ENCODE measurements at places on chromosomes 6 and 20.

- DNase-seq: no peak
Measured at GRCh38 chr6:111258615-111259088, 171.3 kb downstream of the SLC16A10 start.

- peak; percentile 47 for DNase-seq
Measured at GRCh38 chr6:17169291-17169690, 67.4 kb downstream of the STMND1 start.

DNA sequence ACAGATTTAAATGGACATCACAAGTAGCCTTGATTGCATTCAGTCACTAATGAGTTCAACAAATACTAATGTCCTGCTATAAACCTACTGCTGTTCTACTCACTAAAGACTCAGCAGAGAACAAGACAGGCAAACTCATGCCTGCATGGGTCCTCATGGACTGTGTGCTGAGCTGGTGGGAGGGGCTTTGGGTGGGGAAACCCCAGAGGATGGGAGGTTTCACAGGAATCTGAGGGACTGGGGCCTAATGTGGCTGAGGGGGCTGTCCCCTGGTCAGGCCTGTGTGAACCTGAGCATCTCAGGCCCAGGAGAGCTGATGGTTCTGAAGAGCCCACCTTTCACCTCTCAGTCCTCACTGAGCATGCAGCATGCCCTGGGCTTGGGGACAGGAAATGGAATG, 1.4 kb downstream of the CST8 start:
- DNase-seq: no peak

GRCh38 chr6:144849920-144850319, 564.8 kb downstream of the UTRN start:
- DNase-seq: no peak

DNA sequence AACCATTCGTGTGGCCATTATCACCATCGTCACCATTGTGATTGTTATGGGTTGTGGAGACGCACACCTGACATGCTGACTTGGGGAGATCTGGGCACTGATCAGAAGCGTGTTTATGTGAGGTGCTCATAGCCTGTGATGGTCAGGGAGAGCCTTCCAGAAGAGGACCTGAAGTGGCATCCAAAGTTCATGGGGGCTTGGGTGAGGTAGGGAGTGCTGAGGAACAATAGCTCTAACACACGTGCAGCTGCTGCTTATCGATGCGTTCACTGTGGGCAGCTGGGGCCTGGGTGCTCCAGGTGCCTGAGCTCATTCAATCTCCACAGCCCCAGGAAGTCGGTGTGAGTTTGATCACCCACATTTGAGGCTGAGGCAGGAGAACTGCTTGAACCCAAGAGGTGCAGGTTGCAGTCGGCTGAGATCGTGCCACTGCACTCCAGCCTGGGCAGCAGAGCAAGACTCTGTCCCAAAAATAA, 227.3 kb downstream of the PREX1 start:
- no peak for DNase-seq

DNA sequence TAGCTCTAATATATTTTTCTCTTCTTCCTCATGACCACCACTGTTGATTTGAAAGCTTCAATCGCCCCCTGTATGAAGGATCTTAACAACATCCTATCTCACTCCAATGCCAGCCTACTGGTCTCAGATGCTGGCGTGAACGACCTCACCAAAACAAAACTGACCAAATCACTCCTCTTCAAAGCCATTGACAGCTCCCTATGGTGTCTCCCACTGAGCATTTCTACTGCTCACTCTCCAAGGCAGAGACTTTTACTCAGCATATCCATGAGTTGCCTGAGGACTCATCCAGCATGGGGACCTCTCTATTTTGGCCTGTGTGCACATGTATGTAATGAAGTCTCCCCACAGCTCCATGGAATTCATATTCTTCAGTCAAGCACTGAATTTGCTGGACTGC, 520.4 kb downstream of the TFAP2B start:
- no peak for DNase-seq

DNA sequence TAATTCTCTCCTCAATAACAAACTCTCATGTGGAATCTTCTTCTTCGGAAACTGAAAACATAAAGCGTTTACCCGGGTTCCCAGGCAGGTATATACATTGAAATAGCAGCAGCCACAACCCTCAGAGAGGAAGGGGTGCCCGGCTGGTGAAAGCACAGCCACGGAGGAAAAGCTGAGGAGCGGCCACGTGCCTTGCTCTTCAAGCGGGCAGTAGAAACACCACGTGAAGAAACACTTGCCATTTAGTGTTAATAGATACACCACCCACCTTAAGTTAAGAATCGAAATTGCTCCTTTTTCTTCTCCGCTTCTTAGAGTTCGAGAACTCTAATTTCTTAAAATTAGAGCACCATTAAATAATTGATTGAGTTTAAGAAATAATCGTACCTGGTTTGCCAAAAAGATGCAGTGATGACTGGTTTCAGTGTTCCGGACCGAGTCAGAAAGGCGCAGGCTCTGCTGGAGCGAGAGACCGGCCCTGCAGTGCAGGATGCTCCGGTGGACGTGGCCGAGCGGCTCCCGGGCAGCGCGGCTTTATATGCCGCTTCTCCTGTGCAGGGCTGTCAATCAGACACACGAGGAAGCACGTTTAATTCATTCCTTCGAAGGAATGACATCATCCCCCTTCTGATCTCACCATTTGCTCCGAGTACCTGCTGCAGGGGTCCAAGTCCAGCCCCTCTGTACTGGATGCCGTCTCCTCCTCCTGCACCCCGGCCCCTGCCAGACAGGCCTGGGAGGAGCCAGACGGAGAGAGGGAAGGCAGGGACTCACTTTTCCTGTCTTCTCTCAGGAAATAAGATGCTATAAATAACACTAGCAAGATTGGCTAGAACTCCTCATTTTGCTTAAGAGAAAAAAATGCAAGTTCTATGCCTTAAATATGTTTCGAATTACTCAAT, at the start of gene THBS2:
Gene THBS2 (minus strand): TSS at position 510 of the 902 bp plus-strand sequence. CDS start 3,062 bp downstream, outside the sequence.
- DNase-seq: peak; percentile 95

- no peak for DNase-seq
Measured at GRCh38 chr6:148240861-148241477, 101.7 kb upstream of the SASH1 start.

DNA sequence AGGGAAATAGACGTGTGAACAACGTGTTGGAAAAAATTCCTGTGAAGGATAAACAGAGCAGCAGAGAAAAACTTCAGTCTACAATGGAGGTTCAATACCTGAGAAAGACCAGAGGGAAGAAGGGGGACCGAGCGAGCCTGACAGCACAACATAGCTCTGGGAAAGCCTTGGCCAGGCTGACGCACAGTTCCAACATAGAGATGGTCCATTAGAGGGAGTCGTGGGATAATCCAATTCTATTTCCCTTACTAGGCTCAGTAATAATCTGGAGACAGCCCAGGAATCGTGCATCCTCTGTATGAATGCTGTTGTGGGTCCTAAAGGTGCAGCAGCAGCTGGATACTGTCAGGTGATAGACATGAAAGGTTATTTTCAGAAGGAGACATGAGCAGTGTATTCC, 370.8 kb upstream of the BTBD3 start:
- DNase-seq: no peak

DNA sequence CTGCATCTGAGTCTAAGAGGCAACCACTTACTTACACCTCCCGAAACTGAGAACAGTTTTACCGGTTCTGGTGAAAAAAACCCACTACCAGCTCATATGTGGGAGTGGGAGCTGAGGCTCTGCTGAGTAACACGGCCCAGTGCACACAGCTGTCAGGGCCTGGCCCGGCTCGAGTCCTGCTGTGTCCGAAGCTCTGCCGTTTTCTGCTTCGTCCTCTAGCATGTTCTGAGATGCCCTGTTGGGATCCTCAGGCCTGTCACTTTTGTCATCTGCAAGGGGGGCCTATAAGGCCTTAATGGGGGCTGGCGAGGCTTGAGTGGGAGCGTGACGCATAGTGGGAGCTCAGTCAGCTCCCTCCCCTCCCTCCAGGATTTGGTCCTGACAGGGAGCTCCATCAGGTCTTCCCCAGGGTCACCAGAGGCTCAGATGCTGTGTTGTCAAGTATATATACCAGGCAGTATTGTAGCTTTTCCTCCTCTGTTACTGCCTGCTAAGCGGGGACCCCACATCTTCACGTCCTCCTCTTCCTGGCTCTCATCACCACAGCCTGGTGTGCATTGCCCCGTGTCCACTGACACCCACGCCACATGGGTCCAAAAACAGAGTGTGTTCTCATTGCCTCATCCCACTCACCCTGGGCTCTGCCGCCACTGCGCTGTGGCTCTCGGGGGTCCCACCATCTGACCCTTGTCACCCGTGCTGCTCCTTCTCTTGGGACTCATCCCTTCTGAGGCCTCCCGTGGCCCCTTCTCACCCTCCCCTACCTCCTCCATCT, 45.2 kb upstream of the FANCE start:
- DNase-seq: no peak

DNA sequence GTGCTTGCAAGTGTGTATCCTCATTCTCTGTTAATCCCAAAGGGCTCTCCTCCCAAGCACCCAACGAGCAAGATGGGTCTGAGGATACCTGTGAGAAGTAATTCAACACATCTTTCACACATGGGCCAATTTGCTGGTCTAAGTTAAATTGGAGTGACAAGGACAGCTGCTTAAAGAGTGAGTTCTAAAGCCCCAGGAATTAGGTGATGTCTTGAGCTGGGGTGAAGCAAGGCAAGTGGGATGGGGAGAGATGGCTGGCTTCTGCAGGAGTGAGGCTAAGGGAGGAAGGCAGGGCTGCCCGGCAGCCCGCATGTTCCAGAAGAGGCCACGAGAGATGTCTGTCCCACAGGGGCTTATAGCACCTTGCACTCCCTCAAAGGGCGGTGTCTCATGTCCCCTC, 288.5 kb downstream of the CDH26 start:
- DNase-seq: no peak

- DNase-seq: no peak
Measured at GRCh38 chr6:30735668-30736314, 6.7 kb downstream of the FLOT1 start.

DNA sequence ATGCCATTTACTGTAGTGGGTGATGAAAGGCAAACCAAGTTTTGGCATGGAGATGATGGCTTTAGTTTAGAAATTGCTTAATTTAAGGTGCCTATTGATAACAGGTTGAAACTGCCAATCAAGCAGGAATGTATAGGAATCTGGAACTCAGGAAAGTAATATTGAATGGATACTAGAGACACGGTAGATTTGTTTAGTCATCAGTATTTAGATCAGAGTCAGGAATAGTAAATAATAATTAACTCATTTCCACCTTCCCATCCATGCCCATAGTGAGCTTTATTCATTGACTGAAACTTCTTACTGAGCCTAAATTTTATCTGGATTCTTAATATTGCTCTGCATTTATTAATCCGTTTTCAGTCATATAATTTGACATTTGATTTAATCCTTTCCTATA, 500.3 kb downstream of the NKAIN2 start:
- no peak for DNase-seq

DNA sequence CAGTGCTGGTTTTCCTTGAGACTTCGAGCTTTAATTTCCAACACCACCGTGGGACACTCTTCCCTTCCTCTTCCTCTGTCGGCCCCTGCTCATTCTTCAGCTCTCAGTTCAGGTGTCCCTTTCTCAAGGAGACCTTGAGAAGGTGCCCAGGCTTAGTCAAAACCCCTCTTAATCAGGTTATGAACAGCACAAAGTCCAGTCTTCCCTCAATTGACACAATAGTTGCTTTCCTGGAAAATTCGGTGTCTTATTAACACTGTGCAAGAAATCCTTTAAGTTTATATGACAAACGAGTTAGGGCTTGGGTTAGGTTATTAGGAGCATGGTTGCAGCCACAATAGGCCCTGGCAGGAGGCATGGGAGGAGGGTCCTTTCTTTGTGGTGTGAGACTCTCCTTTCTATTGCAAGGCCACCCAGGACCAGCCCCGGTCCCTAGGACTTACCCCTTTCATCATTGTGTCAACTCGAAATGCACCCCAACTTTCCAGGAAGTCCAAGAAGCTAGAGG, 1.5 kb upstream of the NSFL1C start:
- no peak for DNase-seq

GRCh38 chr20:10513931-10514575, 78.9 kb downstream of the SLX4IP start:
- DNase-seq: no peak

- DNase-seq: no peak
Measured at GRCh38 chr6:39688494-39688893, 36.7 kb downstream of the KIF6 start.

DNA sequence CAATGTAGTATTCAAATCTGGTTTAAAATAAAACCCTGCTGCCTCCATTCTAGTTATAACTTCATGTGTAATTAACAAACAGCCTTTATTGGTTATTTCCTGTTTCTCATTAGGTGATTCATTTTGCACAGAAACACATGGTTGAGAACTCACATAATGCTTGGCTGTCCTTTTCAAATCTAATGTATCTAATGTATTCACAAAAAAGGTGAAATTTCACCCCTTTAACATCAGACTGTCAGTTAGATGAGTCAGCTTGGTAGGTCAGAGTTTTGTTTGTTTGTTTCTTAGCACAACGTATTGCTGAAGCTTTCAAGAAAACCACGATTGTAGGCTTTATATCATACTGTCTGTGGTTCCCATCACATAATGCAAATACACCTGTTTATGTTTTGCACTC, 78.7 kb upstream of the TMEM30A start:
- no peak for DNase-seq

GRCh38 chr20:45752746-45753145, 30.6 kb downstream of the SPINT4 start:
- no peak for DNase-seq

- DNase-seq: no peak
Measured at GRCh38 chr6:98836025-98836961, 1.9 kb downstream of the POU3F2 start.

GRCh38 chr20:59356662-59357165, 56.3 kb downstream of the EDN3 start:
- no peak for DNase-seq

Measured in muscle of arm (tissue), 14 donors.